ENCODE measurements at places on chromosomes 13 and 19.

DNA sequence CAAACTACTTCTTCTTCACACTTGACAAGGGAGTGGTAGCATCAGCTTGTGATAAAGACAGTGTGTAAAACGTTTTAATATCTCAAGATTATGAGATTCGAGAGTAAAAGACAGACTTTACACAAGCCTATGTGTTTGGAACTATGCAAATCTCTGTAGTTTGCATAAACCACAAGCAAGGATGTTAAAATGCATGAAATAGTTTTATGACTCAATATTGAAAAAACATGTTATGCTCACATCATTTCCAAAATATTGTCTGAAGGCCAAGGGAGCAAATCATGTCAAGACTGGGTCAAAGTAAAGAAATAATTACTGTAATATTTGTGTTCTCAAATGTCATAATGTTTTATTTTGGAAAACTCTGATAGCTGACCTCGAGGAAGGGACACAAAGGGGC is 316.8 kb upstream of the KLF12 start:
- DNase-seq: no peak

GRCh38 chr13:109747524-109747923 is 38.9 kb downstream of the IRS2 start:
- no peak for DNase-seq

GRCh38 chr13:50887151-50887550 is 22.4 kb upstream of the RNASEH2B start:
- DNase-seq: no peak

- no peak for DNase-seq
Observed at GRCh38 chr13:42968906-42969305, 23.1 kb downstream of the EPSTI1 start.

DNA sequence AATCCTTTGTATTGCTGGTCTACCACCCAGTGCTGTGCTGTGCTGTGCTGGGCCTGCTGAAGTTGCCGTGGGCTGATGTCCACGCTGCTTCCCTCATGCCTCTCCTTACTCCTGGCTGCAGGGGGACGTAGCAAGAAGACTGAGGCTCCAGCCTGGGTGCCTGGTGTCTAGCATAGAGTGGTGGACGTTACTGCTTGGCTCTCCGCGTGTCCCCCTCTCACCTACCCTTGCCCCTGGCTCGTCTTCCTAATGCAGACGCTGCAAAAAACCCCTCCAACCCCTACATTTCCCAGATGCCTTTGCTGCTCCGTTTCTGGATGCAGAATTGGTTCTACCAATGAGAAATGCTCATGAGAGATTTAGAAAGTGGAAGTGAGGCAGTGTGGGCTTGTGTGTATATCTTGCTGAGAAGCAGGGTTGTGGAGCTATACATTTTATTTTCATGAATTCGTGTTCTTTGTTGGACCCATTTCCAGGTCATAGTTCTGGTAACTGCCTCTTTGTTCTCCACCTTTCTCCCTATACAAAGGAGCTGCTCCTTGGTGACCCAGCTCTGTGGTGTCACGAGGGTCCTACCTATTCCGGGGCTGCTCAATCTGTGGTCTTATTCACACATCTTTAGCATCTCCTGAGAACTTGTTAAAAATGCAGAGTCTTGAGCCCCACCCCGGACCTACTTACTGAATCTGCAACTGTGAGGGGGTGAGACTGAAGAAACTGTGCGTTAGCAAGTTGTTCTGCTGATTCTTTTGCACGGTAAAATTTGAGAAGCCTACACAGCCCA is 7.9 kb upstream of the DENND1C start:
- no peak for DNase-seq

GRCh38 chr19:5851302-5851701 is at the start of gene FUT3:
TSS of gene FUT3 (minus strand) at chr19:5851449.
- no peak for DNase-seq

Measured in stimulated activated CD8-positive, alpha-beta memory T cell treated with anti-CD3 and anti-CD28 coated beads, Interleukin-4, amount 100 ng/mL, for 4 hours (primary cell).